ENCODE measurements at places on chromosomes 4 and X.

DNA sequence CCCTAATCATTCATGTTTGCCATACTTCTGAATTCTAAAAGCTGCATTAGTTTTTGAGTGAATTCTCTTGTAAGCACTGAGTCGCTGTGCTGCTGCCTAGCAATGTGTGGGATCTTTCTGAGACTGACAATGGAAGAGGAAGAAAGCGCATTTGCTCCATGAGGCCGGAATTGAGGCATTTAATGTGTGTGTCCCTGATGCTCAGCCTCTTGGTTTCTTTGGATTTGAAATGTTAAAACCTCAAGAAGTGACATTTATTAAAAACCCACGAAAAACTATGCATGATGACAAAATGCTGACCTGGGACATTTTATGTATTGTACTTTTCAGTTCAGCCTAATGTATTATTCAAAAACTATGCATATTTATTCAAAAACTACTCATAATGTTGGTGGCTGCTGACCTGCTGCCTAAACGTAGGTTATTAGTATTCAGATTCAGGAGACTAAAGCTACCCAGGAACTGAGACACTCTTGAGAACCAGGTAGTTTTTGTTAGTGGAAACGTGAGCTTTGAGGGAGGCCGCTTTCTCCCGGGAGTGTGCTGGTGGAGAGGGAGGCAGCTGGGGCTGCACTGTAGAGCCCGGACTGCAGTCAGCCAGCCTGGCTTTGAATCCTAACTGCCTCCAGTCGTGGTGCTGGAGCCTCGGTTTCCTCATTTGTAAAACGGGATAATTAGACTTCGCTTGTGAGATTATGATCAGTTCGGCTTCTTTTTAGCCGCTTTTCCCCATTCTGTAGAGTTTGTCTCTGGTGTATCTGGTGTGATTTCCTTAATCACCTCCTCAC is 11.3 kb downstream of the RGS12 start:
- DNase-seq, result no peak

GRCh38 chr4:189355590-189355989 is 585.1 kb upstream of the FRG1 start:
- no peak for DNase-seq

- no peak for DNase-seq
Measured at GRCh38 chr4:15901007-15901406, 37.5 kb downstream of the FGFBP1 start.

GRCh38 chr4:113673450-113673849 is 88.1 kb downstream of the CAMK2D start:
- peak; percentile 44 for DNase-seq

DNA sequence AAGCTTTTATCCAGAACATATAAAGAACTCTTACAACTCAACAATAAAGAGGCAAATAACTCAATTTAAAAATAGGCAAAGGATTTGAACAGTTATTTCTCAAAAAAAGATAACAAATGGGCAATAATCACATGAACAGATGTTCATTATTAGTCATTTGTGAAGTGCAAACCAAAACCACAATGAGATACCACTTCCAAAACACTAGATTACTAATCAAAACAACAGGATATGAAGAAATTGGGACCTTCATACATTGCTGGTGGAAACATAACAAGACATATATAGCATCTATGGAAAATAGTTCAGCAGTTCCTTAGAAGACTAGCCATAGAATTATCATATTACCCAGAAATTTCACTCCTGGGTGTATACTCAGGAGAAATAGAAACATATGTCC is 224.6 kb downstream of the FBXO8 start:
- no peak for DNase-seq

GRCh38 chrX:110268886-110269285 is 49.0 kb downstream of the AMMECR1 start:
- DNase-seq, result no peak

- DNase-seq, result no peak
Measured at GRCh38 chr4:52894443-52894842, 32.3 kb downstream of the RASL11B start.

- DNase-seq, result no peak
Measured at GRCh38 chrX:31215277-31215815, 143.5 kb upstream of the FTHL17 start.

GRCh38 chr4:81724925-81725329 is 253.2 kb upstream of the RASGEF1B start:
- peak; percentile 55 for DNase-seq

- no peak for DNase-seq
Measured at GRCh38 chrX:10167573-10167972, 10.8 kb downstream of the CLCN4 start.

GRCh38 chr4:110106931-110107296 is 91.5 kb downstream of the ELOVL6 start:
- no peak for DNase-seq

DNA sequence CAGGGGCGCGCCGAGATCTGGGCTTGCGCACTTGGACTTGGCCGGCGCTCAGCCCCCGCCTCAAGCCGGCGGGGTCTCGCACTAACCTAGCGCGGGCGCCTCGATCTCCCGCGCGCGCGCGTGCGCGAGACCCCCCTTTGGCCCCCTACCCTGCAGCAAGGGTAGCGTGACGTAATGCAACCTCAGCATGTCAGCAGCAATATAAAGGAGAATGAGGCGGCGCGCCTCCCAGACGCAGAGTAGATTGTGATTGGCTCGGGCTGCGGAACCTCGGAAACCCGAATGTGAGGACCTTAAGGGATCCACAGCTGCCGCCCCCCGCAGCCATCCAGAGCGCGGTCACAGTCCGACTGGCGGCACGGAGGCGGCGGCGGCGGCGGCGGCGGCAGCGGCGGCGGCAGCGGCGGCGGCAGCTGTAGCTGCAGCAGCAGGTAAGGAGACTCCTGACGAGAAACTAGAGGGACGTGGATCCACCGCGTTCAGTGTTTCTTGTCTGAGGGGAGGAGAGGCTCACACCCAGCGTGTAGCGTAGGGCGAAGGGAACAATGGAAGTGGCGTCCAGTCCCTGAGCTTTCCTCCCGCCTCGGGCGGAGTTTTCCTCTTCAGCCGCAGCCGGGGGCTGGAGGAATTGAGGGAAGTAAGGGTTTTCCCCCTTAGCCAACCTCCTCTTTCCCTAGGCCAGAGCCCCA is at the start of the genes SATL1 and ZNF711:
SATL1 (minus strand) TSS at position 19 of the 689 bp plus-strand sequence. CDS start 134,811 bp downstream, outside the sequence.
ZNF711 (plus strand) TSS at position 231 of the 689 bp plus-strand sequence. CDS start 3,582 bp downstream, outside the sequence.
- peak; percentile 27 for DNase-seq

DNA sequence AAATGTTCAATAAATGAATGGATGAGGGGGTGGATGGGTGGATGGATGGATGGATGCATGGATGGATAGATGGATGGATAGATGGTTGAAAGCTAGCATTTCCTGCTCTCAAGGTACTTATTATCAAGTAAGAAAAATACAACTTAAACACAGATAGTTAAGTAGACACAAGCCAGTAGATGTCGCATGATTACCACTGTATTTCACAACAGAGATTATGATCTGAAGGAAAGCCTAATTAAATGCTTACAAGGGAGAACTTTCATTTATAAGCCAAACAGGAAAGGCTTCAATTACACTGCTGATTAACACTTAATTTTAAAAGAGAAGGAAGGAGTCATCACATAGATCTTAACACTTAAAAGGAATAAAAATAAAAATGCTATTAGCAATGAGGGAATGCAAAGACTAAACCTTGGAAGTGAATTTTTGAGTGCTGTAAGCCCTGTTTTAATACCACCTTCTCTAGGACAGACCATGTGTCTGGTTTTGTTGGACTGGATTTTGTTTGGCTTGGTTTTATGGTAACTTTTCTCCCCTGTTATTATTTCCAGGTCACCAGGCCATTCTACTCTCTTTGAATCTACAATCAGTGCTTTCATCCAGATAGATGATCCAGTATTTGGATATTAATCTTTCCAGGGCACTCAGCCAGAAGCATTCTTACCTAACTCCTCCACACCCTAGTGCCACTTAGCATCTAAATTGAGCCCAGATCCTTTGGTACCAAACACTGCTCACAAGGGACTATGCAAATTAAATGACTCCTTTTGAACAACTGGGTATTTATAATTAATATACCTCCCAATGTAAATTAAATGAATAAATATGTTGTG is 75.5 kb upstream of the SLC39A8 start:
- no peak for DNase-seq

DNA sequence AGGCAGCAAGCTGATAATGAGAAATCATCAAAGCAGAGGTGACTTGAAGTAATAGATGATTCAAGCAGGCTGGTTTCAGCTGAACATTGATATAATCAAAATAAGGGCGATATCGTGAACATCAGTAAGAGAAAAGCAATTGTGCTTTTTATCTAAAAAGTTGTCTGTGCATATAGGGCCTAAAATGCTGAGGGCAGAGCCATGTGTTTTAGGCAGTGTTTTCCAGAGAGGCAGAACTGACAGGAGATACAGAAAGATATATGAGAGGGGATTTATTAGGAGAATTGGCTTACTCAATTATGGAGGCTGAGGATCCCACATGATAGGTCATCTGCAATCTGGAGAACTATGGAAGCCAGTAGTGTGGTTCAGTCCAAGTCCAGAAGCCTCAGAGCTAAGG is 136.5 kb upstream of the NPY2R start:
- no peak for DNase-seq

- DNase-seq, result no peak
Measured at GRCh38 chr4:132572210-132572609, 576.9 kb upstream of the PCDH10 start.

DNA sequence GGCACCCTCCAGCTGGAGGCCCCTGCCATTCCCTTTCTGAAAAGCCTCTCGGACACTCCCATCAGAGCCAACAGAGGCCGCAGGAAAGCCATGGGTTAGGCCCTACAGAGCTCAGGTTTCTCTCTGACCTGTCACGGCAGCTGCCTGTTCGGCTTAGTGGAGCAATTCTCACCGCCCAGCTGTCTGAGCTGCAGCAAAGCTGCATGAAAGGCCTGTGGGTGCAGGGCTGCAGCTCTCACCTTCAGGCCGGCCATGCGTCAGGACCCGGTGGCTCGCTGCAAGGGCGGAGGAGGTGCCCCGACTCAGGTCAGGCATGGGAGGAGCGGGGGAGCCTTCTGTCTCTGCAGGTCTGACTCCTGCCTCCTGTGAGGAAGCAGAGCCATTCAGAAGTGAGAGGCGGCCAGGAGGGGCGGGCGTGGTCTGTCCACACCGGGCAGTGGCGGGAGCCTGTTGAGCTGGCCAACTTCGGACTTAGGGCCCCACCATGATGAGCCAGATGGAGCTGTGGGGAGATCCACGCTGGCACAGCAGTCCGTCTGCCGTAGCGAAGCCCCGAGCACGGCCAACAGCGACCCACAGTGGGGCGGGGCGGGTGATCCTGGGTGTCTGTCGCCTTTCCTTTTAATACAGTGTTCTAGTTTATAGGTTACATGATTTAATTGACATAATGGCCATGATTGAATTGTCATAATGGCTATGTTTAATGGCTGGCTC is 23.4 kb downstream of the PDE6B start:
- DNase-seq, result no peak

- no peak for DNase-seq
Measured at GRCh38 chr4:29390921-29391320, 1329.2 kb upstream of the PCDH7 start.

- DNase-seq, result no peak
Measured at GRCh38 chr4:70759126-70759525, 37.4 kb downstream of the RUFY3 start.

DNA sequence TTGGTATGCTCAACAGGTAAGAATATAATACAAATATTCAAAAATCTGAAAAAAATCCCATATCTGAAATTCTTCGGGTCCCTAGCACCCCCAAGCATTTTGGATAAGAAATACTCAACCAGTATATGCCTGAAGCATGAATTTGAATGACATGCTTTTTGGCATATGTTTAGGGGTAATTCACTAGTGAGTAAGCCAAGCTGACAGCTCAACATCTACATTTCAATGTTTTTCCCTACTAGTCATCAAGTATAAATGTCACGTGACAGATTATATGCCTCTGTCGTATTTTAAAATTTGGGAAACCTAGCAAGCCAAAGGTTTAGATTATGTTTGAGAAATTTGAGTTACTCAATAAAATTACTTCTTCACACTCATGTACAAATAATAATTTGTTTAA is 125.1 kb downstream of the FGF16 start:
- no peak for DNase-seq

- no peak for DNase-seq
Measured at GRCh38 chrX:87924619-87925018, 407.0 kb downstream of the KLHL4 start.

GRCh38 chr4:24794051-24794450 is 1.3 kb upstream of the SOD3 start:
- no peak for DNase-seq

GRCh38 chrX:103520386-103520785 is 1.1 kb upstream of the RAB40A start:
- DNase-seq, result no peak

DNA sequence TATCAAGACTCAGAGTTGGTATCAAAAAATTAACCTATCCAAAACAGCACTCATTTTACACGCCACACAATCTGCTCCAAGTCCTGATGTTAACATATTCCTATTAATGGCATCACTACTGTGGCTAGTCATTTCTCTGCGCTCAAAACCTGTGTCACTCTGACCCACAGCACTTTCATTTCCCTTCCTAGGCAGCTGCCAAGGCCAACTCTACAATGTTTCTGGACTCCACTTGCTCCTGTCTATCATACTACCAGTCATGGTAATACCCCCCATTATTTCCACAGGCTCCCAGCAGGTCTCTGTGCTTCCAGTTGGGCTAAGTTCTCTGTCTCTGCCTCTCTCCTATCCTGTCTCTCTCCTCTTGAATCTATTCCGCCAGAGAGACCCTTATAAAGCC is 323.6 kb downstream of the NR3C2 start:
- no peak for DNase-seq

DNA sequence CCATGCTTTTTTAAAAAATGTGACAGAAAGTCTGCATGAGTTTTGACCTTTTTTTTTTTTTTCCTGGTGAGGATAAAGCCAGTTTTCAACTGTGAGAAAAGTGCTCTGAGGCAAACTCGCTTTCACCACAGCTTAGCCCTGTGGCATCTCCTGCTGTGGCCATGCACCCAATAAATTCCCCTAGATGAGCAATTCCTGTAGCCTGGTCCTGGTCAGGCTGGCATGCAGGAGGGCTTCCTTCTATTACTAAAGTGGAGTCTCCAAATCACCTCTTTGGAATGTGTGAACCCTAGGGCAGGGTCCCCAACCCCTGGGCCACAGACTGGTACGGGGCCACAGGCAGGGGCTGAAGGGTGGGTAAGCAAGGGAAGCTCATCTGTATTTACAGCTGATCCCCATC is 265.4 kb downstream of the RAPGEF2 start:
- DNase-seq, result no peak

- no peak for DNase-seq
Measured at GRCh38 chrX:135531813-135532212, 11.4 kb downstream of the INTS6L start.

DNA sequence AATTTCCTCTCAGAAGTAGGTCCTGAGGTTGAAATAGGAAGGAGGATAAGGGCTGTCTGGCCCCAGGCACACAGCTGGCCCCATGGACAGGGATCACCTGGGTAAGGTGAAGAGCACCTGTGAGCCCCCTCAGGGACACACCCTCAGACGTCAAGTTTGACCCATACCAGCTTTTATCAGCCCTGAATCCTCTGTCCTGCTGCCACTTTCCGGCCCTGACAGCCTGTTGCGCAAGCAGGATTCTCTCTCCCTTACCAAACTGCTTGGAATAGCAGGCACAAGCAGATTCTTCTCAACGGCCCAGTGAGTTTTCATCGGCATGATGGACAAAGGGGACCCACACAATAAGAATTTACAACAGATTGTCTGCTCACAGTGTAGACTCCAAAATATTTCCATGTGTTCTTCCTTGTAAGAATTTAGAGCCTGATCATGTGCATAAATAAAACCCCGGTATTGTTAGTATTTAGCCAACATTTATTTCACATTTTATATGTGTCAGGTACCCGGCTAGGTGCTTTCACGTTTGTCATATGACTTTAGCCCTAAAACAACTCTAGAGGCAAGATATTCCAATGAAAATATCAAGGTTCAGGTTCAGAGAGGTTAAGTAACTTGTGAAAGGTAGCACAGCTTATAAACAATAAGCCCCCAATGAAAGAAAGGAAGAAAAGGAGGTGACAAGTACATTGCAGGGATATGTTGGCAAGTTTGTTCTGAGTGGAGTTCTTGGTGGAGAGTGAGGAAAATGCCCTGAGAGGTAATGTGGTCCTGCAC is 107.2 kb upstream of the KIT start:
- DNase-seq, result no peak
